ENCODE measurements at places on chromosomes 11 and 22.

- no peak for DNase-seq
These were observed 6.4 kb downstream of the DGKZ start for GRCh38 chr11:46353698-46354097.

DNA sequence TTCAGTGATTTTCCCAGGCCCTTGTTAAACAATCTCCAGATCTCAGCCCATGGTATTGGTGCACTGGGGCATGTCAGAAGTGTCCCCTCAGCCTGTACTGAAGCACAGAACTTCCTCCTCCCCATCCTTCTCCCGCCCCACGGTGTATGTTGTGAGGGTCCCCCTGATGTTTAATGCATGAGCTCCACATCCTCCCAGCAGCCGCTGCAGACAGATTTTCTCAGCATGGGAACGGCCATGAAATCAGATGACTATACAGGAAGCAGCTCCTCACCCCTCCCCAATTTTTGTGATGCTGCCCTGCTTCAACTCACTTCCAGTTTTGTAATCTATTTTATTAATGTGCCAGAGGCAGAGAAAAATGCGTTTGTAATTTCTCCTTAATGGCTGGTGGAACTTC, 406.0 kb downstream of the MIAT start:
- no peak for DNase-seq

- DNase-seq = no peak
These were observed 82.3 kb downstream of the JRKL start for GRCh38 chr11:96472085-96472484.

DNA sequence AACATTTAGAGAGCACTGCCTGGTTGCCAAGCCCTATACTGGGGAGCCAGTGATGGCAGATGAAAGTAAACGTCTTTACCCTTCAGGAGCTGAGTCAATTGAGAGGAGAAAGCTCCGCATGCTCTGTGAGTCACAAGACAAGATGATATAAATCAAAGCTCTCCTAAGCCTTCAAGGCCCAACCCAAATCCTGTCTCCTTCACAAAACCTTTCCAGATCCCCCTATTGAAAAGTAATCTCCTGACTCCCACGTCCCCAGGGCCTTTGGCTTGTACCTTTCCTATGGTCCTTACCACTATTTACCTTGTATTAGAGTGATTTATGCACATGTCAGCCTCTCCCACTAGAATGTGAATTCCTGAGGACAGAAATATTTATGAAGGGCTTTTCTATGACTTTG, 230.1 kb upstream of the TENM4 start:
- no peak for DNase-seq

DNA sequence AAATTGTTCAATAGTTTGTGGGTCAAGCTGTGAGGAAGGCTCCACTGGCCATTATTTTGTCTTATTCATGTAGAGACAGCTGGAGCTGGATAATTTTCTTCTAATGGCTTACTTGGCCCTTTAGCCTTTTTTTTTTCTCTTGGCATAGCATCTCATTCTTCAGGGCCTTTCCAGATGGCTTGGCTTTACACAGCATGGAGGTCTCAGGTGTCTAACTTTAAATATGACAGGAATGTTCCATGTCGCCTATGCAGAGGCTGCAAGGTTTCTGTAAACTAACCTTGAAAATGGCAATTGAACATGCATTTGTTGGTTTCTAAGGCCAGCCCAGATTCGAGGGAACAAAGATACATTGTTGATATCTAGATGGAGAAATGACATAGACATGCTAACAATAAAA, 247.9 kb upstream of the CNTN5 start:
- DNase-seq = no peak

DNA sequence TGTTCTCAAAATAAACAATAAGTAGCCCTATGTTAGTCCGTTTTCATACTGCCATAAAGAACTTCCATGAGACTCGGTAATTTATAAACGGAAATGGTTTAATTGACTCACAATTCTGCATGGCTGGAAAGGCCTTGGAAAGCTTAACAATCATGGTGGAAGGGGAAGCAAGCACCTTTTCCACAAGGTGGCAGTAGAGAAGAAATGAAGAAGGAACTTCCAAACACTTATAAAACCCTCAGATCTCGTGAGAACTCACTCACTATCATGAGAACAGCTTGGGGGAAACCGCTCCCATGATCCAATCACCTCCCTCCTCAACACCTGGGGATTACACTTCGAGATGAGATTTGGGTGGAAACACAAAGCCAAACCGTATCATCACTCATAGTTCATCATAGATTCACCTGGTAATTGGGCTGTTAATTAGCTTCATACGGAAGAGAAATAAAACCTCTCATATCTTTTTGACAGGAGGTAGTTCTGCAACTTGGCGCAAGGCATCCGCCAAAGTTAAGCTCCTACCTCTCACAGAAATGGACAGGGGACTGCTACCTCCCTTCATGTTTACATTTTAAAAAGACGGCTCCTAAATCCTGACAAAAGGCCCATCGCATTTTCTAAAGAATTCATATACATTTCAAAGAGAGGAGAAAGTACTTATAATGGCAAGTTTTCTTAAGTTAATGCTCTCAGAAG, 49.0 kb downstream of the MUC15 start:
- no peak for DNase-seq

DNA sequence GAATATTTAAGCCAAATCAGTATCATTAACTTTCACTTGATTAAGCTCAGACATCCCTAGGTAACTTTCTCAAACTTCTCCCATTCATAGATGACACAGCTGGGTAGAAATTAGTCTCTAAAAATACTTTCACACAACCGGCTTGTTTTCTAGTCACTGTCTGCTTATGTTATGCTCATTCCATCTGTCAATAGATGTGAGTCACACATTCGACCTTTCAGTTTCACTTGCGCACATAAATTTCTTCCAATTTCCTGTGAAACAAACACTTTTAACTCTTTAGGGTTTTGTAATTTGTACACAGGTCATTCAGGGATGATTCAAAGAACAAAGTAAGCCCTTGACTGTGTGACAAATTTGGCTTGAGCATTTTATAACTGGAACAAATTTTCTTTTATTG, 723.0 kb downstream of the KCNA4 start:
- DNase-seq = no peak

GRCh38 chr11:60939855-60940254, 12.1 kb downstream of the SLC15A3 start:
- no peak for DNase-seq

GRCh38 chr22:24695060-24695459, 79.5 kb downstream of the PIWIL3 start:
- DNase-seq = no peak

GRCh38 chr11:13104619-13105236, 95.6 kb downstream of the RASSF10 start:
- DNase-seq = no peak

- no peak for DNase-seq
These were observed 203.1 kb upstream of the MTMR2 start for GRCh38 chr11:96126917-96127595.
